ENCODE measurements at places on chromosomes 2 and 18.

DNA sequence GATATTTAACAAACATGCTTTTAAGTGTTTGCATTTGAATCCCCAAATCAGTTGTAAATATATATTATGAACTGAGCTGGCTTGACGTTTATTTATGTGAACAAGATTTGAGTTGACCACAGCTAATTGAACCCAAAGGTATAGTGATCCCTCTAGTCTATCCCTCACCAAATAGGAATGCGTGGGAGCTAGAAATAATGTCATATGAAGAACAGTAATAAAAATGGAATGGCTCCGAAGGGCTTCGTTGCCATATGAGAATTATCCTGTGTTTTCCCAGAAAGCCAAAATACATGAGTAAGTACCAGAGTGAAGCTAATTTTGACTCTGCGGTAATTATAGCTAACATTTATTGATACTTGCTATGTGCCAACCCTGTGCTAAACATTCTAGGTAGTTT, 142.7 kb downstream of the ADCYAP1 start:
- DNase-seq: no peak

DNA sequence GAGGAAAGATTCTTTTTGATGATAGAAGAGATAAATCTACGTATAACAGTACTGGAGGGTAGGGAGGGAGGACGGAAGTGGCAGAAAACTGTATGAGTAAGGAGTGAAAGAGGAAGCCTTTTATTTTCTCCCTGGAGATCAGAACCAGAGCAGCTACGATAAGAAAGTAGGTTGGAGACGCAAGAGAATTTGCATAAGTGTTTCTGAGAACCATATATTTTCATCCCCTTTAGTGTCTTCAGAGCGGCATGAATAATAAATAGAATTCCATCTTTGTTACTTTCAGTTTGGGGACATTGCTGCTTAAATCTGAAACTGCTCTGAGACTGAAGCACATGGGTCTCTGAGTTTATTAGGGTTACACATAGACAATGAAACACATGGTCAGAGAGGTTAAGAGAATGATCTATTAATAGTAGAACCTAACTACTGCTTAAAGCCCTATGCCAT, 230.2 kb upstream of the TNP1 start:
- no peak for DNase-seq

GRCh38 chr2:198483051-198483450, 678.7 kb downstream of the PLCL1 start:
- no peak for DNase-seq

- no peak for DNase-seq
These were observed 60.3 kb upstream of the AGPS start for GRCh38 chr2:177332026-177332991.

DNA sequence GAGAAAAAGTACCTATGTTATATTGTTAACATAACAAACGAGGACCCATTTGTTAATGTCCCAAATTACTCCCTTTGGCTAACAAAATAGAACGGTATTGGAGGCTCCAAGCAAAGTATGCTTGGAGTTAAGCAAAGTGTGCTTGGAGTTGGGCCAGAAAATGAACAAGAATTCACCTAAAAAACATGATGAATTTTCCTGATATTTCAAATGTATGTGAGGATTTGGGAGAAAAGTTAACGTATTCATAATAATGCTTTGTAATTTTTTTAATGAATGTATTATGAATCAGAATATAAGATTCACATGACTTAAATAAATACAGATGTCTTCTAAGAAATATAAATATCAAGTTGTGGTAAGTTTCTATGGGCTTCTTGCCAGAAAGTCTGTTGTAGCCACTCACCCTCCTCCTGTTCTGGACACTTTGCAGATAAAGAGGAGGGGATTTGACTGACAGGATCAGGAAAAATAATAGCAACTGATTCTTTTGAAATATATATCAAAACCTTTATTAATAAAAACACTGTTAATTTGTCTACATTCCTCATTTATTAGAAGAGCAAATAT, 423.7 kb upstream of the MMADHC start:
- no peak for DNase-seq

- no peak for DNase-seq
These were observed 78.4 kb upstream of the MC2R start for GRCh38 chr18:13993730-13994129.

GRCh38 chr2:217951091-217951490, 51.7 kb downstream of the TNS1 start:
- DNase-seq: no peak

GRCh38 chr2:9178110-9178903, 28.3 kb upstream of the ASAP2 start:
- no peak for DNase-seq

DNA sequence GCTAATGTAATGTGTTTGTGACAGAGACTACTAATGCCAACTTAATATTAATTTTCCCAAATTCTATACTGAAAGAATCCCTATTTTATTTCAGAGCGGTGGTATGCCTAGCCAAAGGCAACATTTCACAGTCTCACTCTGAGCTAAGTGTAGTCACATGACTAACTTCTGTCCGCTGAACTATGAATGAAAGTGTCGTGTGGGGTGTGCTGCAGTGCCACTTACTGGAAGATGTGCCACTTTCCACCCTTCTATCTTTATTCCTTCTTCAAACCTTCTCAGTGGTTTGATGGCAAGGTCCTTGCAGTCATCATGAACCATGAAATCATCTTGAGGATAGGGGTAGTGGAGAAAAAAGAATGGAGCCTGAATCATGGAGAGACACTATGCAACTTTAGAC, 47.3 kb upstream of the C1D start:
- no peak for DNase-seq

GRCh38 chr2:63053081-63053888, 2.7 kb downstream of the OTX1 start:
- DNase-seq: no peak

DNA sequence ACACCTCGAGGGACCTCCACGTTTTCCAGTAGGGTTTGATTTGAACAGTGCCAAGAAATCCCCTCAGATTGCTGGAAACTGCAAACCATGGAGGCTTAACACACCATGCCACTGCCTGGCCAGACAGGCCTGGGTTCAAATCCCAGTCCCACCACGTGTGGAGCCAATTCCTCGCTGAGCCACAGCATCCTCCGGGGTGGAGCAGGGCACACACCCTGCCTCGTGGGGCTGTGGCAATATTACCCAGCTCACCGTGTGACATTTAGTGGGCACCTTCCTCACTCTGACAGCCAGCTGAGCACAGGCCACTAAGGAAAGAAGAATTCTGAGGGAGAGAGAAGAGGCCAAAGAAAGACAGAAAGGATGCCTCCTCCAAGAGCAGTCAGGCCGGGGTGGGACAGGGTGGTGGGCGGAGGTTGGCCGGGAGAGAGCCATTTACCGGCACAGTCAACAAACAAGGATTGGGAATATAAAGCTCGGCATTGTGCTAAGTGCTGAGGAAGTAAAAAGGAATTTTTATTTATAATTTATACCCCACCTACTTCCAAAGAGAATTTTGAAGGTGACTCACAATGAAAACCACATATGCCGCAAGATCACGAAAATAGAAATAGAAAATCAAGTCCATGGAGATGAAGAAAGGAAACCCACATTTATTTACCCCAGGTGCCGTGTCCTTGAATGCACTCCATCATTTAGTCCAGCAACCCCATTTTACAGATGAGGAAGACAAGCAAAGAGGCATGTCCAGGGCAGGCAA, 111.5 kb downstream of the MCFD2 start:
- no peak for DNase-seq

GRCh38 chr2:109128616-109129355, at the start of gene SH3RF3:
TSS of gene SH3RF3 (plus strand) at chr2:109129205.
- DNase-seq: peak; percentile 4

DNA sequence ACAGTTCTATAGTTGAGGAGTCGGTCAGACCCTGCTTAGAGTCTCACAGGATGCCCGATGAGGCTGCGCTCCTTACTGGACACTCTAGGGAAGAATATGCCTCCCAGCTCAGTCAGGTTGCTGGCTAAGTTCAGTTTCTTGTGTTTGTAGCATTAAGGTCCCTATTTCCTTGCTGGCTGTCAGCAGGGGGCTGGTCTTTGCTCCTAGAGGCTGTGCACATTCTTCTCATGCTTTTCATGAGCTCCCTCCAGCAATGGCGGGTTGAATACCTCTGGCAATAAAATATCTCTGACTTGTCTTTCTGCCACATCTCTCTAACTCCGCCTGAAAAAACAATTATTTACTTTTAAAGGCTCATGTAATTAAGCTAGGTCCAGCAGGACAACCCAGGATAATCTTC, 79.4 kb upstream of the DNAJC10 start:
- no peak for DNase-seq

DNA sequence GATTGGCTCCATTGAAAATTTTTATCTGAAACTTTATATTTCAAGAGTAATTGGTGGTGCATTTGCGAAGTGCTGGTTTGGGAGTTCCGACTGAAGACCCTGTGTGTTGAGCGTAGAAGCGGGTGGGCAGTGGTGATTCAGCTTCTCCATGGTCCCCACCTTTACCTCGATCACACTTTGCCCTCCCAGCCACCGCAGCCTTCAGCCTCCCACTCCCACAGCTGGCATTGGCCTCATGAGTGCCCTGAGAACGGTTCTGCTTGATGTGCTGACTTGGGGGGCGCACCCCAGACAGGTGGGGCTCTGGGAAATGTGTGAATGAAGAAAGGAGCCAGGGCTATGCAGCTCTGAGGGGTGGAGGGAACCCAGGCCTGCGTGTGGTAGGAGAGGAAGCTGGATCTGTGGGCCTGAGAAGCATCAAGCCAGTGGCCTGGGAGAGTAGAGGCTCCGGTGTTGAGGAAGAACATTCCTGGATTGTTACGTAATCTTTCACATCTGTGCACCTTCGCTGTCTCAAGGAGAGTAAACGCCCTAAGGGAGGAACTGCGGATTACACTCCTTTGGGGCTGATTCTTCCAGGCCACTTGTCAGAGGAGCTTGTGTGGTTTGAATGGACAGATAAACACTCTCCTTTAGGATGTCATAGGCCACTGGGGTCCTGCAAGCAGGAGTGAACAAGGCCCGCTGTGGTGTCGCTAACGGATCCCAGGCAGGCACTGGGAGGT, 83.8 kb downstream of the NPAS2 start:
- no peak for DNase-seq

- no peak for DNase-seq
These were observed 13.5 kb downstream of the ESPNL start for GRCh38 chr2:238113611-238114010.

GRCh38 chr2:237257471-237257951, 156.5 kb downstream of the COL6A3 start:
- no peak for DNase-seq

- peak; percentile 6 for DNase-seq
These were observed 435 bp downstream of the ADCY3 start for GRCh38 chr2:24919506-24920097.
